ENCODE measurements at places on chromosomes 1 and 21.

- DNase-seq: peak; percentile 38
Measured at GRCh38 chr1:16440131-16440469, 424 bp upstream of the NECAP2 start.

DNA sequence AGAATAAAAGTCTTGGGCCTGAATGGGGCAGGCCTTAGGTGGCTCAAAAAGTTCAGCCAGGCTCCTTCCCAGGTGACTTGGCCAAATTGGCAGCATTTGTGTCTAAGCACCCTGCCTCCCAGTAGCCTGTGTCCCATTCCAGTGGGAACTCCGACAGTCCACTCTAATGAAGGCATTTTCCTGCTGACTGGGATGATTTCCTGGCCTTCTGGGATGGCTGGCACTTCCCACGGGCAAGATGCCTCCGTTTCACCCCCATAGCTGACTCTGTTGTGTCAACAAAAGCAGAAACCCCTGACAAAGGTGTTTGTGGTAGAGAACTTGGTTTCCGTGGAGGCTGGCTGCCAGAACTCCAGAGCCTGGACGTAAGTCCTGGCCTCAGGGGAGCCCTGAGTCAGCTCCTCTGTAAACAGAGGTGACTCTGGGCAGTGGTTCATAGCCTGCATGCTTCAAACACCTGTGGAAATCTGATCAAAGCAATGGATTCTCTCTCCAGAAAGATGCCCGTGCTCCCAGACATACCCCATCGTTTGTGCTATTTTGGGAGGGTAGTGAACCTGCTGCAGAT lies 36.6 kb downstream of the WNT3A start:
- DNase-seq: no peak

DNA sequence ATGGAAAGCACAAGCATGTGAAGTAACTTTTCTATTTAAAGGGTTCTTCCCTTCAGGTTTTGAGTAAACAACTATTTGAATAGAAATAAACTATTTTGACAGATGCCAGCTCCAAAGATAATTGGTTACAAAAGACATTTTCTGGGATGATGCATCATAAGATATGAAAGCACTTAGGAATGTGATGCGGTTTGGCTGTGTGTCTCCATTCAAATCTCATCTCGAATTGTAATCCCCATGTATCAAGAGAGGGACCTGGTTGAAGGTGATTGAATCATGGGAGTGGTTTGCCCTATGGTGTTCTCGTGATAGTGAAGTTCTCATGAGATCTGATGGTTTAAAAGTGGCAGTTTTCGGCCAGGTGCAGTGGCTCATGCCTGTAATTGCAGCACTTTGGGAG lies 6.4 kb downstream of the DISP1 start:
- no peak for DNase-seq

GRCh38 chr1:207366022-207366421 lies 44.5 kb downstream of the CD55 start:
- no peak for DNase-seq

DNA sequence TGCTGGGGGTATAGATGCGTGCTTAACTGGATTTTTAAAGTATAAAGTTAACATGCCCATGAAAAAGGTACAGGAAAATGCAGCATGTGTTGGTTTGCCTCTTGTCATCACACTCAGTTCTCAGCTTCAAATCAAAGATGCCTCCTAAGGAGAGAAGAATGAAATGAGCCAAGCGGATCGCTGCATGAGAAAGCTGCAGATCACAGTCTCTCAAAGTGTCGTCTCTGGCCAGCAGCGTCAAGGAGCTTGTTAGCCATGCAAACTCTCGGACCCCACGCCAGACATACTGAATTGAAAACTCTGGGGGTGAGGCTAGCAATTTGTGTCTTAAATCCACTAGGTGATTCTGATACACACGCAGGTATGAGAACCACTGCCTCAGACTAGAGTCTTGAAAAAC lies 297.2 kb downstream of the AJAP1 start:
- DNase-seq: no peak

- no peak for DNase-seq
Measured at GRCh38 chr21:38670861-38671260, 134.9 kb upstream of the ETS2 start.

GRCh38 chr1:205751036-205751651 lies 1.2 kb upstream of the NUCKS1 start:
- no peak for DNase-seq

- no peak for DNase-seq
Measured at GRCh38 chr1:64829411-64830029, 84.6 kb downstream of the RAVER2 start.

DNA sequence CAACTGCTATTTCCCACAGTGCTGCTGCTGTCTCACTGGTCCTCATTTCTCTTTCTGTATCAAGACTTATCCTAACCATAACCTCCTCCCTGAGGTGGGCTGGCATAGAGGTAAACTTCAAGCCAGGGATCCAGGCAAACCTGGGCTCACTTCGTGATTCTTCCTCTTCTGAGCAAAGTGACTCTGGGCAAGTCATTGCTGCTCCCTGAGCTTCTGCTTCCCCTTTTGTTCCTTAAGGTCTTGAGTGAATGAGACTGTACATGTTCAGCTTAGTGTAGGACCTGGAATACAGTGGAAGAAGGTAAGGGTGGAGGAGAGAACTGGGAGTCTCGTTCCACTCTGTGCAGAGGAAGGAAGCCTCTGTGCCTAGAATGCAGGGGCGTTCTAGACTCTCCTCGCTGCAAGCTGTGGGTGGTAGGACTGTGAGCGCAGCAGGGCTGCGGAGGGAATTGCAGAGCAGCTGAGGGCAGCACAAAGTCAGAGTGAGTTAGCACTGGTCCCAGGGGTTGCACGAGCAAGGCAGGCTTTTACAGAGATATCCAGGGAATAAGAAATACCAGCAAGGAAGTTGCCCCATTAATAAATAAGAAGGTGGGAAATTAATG lies 11.4 kb upstream of the ERI3 start:
- DNase-seq: no peak

- no peak for DNase-seq
Measured at GRCh38 chr1:32801096-32801715, 16.0 kb downstream of the YARS1 start.

DNA sequence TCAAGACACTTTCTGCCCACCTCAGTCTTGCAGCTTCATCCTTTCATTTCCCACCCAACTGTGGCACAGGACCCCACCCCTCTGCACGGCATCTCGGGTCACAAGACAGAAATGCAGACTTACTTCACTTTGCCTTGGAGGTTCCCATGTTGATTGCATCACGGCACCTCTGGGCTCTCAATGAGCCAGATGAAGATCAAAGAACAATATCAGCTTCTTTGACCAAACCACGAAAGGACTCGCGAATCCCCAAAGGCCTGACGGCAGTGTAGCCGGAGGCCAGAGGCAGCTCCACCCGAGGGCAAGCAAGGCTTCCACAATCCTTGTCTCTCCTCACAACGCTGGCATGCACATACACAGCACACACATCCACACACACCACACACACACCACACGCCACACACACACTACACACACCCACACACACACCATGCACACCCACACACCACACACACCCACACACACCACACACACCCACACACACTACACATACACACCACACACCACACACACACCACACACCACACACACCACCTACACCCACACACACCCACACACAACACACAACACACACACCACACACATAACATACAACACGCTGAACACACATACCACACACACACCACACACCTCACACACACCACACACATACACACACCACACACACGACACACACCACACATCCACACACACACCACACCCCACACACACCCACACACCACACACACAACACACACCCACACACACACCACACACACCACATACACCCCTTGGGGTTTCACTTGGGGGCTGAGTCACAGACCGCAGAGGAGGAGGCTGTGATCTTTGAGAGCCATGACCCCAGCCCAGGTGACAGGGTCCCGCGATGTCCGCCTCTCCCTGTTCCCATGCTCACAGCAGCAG lies 35.8 kb downstream of the UBASH3A start:
- no peak for DNase-seq

DNA sequence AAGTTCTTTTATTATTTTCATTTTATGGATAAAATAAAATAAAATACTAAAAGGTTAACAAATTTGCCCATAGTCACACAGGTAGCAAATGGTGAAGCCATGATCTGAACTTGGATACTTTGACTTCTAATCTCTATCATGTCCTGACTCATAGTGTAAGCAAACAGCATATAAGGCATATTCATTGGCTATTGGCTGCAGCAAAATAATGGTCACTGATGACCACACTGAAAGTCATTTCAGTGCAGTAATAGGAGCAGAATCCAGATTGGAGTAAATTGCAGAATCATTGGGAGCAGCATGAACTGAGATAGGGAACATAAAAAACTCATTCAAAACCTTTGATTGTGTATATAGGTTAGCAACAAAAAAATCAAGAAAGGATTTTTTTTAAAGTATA lies 262.9 kb downstream of the PLA2G4A start:
- DNase-seq: no peak

GRCh38 chr1:41629141-41629540 lies 144.7 kb upstream of the EDN2 start:
- DNase-seq: no peak

GRCh38 chr1:169595764-169596711 lies 9.8 kb upstream of the F5 start:
- no peak for DNase-seq

- no peak for DNase-seq
Measured at GRCh38 chr1:185656663-185657062, 77.5 kb upstream of the HMCN1 start.

GRCh38 chr1:92495392-92496063 lies 8.8 kb upstream of the GFI1 start:
- DNase-seq: no peak

- no peak for DNase-seq
Measured at GRCh38 chr1:231049121-231049979, 9.3 kb upstream of the FAM89A start.

DNA sequence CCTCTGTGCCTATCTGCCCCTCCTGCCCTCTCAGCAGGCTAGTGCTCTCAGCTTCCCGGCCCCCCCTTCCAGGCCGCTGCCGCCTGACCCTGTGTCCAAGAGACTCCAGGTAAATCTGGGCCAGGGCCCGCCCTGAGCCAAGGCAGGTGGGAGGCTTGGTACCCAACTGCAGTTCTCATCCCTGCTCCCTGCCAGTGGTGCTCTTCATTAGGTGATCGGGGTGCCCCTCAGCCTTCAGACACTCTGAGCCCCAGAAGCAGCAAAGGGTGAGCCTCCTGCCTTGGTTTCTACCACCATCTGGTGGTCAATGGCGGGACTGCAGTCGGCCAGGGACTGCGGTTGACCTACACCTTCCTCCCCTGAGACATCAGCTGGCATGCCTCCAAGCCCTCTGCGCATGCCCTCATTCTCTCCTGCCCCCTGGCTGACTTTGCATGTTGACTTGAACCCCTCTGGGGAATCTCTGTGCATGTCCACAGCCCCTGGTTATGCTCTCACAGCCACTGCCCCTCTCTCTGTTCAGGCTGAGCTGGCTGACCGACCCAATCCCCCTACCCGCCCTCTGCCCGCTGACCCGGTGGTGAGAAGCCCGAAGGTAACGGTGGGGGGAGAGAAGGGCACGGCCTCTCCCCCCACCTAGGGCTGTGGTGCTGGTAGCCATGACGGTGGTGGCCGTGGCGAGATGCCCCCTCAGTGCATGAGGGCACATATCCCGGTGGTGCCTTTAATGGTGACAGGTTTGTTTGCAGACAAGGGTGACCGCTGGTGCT lies 2.0 kb upstream of the EFNA4 start:
- peak; percentile 97 for DNase-seq

- DNase-seq: no peak
Measured at GRCh38 chr1:19220080-19220846, 10.2 kb upstream of the UBR4 start.

- peak; percentile 69 for DNase-seq
Measured at GRCh38 chr1:76330991-76331603, 256.6 kb downstream of the ST6GALNAC3 start.

DNA sequence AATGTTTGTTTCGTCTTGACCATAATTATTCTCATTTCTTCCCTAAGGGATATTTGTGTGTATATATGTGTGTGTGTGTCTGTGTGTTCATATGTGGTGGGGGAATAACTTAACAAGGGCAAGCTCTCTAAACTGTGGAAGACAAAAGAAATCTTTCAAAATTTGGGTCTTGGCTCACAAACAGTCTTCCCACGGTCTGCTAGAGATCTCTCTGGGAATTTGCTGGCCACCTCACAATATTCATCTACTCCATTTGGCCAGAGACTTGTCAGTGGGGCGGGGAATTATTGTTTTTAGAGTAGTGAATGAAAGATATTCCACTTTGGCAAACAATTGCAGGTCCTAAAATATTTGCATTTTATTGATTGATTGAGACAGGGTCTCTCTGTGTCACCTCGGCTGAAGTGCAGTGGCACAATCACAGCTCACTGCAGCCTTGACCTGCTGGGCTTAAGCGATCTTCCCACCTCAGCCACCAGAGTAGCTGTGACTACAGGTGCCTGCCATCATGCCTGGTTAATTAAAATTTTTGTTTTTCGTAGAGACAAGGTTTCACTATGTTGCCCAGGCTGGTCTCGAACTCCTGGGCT lies 8.0 kb upstream of the EIF2B3 start:
- DNase-seq: no peak

- DNase-seq: no peak
Measured at GRCh38 chr21:43608225-43608624, 51.1 kb downstream of the HSF2BP start.

- no peak for DNase-seq
Measured at GRCh38 chr1:231750818-231751362, 124.3 kb downstream of the DISC1 start.

DNA sequence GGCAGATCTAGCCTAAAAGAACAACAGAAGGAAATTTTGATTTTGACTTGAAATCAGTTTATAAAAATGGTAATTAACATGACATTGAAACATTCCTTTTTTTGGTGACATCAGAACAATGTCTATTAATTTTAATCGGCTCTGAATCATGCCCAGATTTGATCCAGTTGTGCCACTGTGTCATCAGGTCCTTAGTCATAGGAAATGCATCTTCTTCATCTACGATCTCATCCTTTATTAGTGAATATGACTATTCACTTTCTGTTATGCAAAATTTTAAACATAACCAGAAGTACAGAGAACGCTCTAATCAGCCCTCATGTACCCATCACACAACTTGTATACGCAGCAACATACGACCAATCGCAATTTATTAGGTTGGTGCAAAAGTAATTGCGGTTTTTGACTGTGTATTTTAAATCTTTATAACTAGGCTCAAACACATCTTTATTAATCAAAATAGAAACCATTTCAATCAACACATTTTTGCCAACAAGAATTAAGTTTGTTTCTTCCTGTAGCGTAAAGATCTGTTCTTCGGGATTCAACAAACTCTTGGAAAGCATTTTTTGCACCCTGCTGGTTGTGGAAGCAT lies 40.3 kb upstream of the TLR5 start:
- no peak for DNase-seq

DNA sequence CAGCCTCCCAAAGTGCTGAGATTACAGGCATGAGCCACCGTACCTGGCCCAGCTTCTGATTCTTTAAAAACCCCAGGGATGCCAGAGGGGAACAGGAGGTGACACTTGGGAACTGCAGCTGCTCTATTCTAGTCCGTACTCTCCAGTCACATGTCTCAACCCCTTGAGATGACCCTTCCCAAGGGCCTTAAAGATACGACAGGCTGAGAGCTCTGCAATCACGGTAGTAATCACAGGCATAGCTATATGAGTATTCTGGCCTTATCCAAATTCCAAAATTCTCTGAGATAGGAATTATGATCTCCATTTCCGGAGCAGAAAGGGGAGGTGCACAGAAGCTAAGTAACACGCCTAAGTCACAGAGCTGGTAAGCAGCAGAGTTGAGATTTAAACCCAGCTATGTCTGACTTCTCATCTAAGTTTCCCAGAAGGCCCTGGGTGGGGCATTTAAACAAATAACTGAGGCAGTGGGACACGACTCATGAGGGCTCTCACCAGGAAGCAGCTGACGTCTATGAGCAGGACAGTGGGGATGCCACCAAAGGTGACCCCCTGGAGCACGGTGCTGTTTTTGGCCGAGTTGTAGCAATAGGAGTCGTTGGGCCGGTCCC lies 5.2 kb downstream of the TMEM63A start:
- no peak for DNase-seq
